ENCODE measurements at places on chromosomes 7 and 10.

GRCh38 chr7:3436746-3437145 is 135.7 kb downstream of the SDK1 start:
- no peak for DNase-seq

DNA sequence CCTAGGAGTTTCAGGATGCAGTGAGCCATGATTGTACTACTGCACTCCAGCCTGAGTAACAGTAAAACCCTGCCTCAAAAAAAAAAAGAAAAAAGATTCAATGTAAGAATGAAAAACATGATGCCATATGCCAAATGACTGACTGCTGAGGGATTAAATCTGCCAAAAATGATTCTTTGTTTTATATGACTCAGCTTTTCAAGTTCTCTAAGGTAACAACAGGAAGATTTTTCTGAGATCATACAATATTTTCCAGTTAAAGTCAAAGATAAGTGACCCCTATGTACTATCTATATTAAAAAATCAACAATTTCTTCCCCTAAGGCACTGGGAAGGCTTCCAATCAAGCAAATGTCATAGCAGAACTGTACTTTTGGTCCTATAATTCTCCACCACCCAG is 271.2 kb upstream of the IMMP2L start:
- no peak for DNase-seq

GRCh38 chr10:126143117-126143516 is 245.2 kb downstream of the ADAM12 start:
- no peak for DNase-seq

- no peak for DNase-seq
These were observed 187.1 kb downstream of the ADARB2 start for GRCh38 chr10:1550291-1550595.

DNA sequence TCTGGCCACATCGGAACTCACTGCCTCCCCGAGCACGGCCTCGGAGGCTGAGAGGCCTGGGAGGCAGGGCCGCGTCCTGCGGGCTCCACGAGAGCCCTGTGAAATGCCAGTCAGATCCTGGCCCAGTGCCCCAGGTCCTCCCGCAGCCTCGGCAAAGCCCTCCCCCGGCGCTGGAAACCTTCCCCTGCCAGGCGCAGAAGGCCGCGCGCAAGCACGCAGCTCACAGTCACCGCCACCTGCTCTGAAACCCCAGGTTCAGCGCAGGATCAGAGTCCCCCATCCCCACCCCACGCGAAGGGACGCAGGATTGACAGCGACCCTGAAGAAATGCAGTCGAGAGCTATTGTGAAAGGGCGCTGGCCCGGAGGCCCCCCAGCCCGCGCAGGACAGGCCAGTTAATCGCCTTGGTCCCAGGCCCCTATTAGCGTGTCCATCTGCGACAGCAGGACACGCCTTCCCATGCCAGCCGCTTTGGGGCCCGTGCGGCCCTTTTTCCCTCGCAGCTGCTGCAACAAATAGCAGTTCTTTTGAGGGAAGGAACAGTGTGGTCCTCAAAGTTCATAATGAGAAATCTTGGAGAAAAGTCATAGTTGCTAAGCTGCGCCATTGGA is 13.5 kb upstream of the EGFR start:
- no peak for DNase-seq

DNA sequence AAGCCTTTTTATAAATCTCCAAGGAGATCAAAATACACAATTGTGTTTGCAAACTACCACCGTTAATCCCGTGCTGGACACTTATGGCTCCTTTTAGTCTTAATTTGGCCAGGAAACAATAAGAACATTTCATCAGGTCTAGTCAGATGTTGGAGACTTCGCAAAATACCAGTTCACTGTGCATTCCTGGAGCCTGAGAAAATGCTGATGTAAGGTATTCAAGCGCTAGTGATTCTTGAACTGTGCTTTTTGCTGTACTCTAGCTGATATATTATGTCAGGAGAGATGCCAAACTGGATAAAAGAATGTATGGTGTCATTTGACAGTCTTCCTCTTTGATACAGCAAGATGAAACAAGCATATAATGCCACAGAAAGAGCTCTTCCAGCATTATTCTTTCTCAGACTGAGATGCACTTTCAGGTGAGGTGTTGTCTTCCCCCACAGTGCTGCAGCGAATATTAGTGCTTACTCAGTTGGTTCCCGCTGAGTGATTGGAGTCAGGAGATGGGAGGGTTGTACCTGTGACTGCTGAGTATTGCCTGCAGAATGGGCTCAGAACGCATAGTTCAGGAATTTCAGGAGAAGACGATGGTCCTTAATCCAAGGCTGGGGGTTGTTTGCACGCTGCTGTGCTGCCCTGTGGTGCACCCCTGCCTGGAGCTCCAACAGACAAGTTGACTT is 59.2 kb downstream of the OGDH start:
- no peak for DNase-seq

GRCh38 chr7:131843898-131844331 is 287.5 kb upstream of the PODXL start:
- no peak for DNase-seq

DNA sequence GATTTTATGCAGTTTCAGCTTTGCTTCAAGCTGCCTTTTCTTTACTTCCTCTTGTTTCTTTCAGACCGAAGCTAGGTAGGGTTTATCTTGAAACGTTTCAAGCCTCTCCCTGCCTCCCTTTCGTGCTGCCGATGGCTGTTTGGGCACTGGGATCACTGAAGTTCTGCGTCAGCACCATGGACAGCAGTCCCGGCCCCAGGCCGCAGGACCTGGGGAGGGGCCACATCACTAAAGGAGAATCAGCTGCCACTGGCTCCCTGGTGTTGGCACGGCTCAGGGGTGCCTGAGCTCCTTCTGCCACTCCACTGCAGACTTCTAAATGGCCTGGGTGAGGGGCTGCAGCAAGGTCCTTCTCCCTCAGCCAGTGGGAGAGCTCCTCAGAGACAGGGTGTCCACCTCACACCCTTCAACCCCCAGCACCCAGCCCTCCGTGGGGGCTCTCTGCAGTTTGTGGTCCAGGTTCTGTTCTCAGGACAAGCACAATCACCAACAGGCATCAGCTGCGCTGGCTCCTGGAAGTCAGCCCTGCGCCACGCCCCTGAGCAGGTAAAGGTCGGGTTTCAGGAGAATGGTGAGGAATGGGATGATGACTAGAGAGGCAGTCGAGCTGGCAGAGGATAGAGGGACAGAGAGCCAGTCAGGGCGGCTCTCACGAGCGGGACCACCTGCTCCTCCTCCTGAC is 387.2 kb downstream of the TCERG1L start:
- no peak for DNase-seq

DNA sequence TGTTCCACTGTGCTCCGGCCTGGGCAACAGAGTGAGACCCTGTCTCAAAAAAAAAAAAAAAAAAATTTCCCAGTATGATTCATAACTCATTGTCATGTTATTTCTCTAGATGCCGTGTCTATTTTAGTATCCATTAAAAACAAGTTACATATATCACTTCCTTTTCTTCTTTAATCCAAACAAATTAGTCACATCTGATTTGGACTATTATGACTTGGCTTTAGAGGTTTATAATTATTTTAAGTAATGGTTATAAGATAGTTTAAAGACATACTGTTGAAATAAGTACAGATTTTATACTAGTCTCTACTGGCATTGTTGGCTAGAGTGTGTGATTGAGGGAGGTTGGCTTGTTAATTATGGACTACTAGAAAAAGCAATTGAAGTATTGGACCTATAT is 53.3 kb downstream of the ZMYND11 start:
- DNase-seq, result no peak

DNA sequence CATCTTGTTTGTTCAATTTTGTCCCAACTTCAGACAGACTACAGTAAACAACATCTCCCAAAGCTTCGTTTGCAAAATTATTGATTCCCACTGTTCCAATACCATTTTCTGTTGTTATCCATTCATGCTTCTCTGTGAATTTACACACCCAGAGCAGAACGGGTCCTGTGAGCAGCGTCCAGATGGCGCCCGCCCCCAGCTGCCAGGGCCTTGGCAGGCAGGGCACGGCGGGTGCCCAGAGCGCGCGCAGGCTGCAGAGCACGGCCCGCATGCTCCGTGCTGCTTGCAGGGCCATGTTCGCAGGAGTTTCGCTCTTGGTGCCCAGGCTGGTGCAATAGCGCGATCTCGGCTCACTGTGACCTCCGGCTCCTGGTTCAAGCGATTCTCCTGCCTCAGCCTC is 32.5 kb upstream of the SEPTIN7 start:
- no peak for DNase-seq

DNA sequence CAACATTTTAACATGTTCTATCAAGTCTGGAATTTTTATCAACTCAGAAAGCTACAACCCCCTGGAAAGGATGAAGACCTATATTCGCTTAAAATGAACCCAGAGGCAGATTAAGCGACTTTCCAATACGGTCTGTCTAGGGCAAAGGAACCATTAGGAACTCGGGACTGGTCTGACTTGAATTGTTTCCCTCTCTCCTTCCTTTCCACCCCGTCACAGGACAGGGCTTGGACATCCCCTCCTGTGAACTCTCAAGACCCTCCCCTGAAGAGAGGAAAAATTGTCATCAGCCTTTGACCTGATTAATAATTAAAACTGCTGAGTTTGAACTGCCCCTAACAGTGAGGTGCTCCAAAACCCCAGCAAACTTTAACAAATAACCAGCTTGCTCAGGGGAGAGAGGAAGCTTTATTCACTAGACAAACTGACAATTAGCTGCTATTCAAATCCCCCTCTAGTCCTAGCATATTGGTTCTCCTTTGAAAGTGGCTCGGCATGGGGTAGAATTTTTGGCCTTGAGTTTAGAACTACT is 22.6 kb upstream of the SLF2 start:
- DNase-seq, result no peak

GRCh38 chr10:69934768-69935167 is 117.9 kb upstream of the MACROH2A2 start:
- no peak for DNase-seq

- DNase-seq, result no peak
These were observed 4.1 kb downstream of the MINPP1 start for GRCh38 chr10:87508837-87509236.

GRCh38 chr7:131735101-131735500 is 178.7 kb upstream of the PODXL start:
- DNase-seq, result no peak

- DNase-seq, result no peak
These were observed 904.0 kb downstream of the SORCS3 start for GRCh38 chr10:105545101-105545500.

DNA sequence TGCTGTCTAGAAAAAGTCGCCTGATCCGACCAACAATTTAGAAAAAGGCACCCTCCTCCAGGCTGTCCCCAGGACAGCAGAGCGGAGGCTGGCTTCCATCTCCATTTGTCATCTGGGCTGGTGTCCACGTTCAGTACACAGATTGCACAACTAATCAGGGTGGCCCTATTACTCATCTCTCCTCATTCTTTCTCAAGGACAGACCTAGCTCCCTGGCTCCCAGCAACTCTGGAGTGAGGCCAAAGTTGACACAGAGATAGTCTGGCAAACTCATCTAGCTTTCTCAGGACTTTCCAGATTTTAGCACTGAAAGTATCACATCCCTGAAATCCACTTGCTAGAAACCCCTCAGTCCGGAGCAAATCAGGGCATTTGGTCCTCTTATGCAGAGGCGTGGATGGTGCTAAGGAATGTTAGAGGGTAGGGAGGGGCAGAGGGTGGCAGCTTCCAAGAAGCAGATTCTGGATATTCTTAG is 75.1 kb downstream of the DNAH11 start:
- no peak for DNase-seq

DNA sequence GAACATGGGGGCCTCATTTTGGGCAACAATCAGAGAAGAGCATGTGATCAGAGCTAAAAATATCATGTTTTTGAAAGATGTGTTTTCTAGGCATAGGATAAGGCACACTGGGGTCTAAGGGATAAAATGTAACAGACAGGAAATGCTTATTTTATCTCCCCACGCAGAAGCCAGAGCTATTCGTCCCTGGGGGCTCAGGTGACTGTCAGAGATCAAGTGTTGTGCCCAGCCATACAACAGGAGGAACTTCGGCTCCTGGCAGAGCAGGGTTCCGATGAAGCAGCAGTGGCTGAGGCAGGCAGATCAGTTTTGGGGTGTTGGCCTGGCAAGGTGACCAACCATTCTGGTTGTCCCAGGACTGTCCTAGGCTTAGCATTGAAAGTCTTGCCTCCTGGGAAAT is 15.2 kb downstream of the NPY start:
- DNase-seq, result no peak

DNA sequence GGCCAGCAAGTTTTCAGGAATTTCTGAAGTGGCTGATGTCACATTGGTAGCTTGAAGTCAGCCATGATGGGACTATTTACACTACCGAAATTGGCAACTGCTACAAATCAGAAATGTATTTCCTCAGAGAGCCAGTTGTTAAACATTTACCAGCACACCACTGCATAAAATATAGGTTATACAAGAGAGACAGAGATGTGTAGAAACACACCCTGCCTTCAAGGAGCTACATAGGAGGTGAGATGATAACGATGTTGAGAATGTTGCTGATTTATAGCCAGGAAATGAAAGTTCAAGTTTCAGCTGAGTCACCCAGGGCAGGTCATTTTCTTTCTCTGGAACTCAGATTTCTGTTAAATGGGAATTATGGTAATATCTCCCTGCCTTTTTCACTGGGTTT is 46.0 kb upstream of the TCF7L2 start:
- no peak for DNase-seq

DNA sequence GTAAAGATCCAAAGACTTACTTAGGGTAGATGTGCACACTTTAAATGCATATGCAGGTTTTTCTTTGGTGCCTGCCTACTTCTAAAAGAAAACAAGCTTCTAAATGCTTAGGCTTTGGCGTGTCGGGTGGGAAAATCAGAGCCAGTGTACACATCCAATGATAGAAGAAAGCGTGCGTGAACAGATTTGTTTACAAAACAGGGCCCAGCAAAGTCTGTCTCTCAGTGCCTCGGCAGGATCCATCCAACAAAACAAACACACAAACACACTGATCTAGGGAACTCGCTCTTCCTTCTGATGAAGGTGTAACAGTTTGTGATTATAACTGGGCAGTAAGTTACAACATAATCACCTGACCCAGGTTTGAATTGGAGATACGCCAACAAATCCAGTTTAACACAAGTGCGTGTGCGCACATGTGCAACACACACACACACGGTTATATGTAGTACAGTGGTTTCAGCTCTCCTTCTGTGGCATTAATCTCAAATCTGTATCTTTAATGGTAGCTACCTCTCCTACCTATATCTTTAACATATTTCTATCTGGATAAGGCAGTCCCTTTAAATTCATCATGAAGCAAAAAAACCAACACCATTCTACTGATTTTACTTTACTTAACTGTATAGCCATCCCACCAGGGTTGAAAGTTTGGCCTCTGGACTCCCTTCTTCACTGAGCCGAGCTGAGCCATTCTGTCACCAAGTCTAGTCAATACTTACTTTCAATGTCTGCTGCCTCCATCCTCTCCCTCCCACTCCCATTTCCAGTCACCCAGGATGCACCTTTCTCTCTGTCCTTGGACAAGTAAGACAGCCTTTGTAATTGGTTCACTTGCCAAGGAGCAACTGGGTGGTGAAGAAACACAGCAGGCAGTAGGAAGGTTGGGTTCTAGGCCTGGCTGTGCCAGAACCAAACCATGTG is 184.4 kb upstream of the KLF14 start:
- no peak for DNase-seq

GRCh38 chr10:121862649-121863048 is 65.2 kb downstream of the ATE1 start:
- DNase-seq, result no peak

- no peak for DNase-seq
These were observed 45.8 kb upstream of the CARD11 start for GRCh38 chr7:3089493-3089892.

- DNase-seq, result no peak
These were observed 148.1 kb downstream of the ITGA8 start for GRCh38 chr10:15571575-15571974.

All from CMK (cell line).